EL (cell line): ENCODE measurements at places on chromosomes 3 and 15.
A peak's percentile ranks its signal among the peaks of the same experiment; 100 is the strongest.

DNA sequence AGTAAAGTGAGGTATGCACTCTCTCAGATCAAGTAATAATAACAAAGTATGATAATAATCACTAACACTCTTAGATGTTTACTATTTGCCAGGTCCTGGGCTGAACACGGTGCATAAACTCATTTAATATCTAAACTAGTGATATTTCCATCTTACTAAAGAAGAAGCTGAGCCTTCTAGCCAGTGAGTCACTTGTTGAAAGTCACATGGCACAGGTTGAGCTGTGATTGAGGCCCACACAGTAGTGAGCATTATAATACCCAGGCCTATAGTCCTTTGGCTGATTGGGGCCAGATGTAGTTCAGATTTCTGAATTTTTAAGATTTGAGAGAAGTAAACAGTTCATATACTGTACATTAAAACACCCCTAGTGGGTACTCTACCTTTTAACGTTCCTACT, 93.2 kb upstream of the CCDC80 start:
- DNase-seq, result peak; percentile 13

GRCh38 chr3:45693941-45694521, 4.8 kb downstream of the SACM1L start:
- no peak for DNase-seq

GRCh38 chr3:14507757-14508504, 32.2 kb downstream of the GRIP2 start:
- no peak for DNase-seq

GRCh38 chr3:170539897-170540296, 46.0 kb downstream of the SLC7A14 start:
- DNase-seq, result no peak

DNA sequence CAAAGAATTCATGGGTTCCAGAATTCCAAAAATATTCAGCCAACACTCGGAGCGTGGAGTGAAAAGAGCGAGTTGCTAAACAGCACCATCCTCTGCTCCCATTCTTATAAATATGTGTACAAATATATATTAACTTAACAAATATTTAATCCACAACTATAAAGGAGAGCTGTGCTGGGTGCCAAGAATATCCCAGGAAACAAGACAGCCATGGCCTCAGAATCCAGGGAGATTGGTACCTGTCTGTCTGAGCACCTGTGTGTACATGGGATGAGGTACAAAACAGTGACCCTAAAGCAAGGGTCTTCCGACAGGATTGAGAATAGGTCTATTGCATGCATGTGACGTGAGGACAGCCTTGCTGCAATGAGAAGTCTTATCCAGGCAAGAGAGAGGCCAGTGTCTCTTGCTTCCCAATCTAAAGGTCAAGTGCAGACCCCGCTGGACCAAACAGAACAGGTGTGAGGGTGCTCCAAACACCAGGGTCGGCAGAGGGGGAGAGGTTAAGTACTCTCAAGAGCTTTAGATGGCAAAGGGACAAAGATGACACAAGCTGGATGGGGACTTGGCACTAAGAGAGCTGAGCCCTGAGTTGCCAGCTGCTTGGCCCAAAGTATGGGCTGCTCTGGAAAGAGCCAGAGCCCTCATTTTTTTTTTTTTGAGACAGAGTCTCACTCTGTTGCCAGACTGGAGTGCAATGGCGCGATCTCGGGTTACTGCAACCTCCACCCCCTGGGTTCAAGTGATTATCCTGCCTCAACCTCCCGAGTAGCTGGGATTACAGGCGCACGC, 36.2 kb downstream of the HOMER2 start:
- no peak for DNase-seq

DNA sequence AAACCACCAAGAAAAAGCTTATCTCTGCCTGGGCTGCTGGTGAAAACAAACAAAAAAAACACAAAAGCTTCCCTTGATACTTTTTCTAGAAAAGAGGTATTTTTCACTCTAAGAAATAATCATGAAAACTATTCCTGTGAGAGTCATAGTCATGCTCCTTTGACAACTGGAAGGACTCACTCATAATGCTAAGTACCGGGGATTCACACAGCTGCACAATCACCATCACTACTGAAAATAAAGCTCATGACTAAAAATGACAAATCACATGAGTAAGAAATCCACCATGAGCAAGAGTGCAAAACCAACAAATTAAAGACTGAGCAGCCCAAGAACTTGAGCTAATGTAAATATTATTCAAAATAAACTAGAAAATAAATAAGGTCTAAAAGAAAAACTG, 10.6 kb upstream of the POU1F1 start:
- peak; percentile 26 for DNase-seq

DNA sequence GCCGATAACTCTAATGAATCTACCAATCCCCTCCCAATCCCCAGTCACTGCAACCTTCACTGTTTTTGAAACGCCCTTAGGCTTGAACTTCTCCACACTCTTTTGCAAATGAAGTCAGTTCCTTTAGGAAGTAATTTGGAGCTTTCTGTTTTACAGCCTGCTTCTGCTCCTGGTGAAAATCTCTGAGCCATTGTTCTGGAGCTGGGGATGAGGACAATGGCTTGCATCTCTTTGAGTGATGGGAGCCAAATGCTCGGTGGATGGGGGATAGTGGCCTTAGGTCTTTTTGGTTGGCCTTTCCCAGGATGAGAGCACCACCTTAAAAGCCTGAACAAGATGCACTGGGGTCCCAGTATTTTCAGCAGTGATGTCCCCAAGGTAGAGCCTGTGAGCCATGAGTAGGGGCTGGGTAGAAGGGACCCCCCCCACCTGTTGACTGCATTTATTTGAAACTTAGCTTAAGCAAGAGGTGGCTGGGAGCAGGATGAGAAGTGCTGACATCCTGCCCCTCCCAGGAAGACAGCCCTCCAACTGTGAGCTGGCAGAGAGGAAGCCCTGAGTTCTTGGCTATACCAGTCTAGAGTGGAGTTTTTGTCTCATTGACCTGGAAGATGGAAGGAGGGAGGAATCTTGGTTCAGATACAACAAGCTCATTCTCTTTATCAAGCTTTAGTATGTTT, 7.6 kb upstream of the MYO5C start:
- DNase-seq, result no peak

GRCh38 chr15:80456517-80457492, 52.6 kb downstream of the ARNT2 start:
- DNase-seq, result peak; percentile 23

GRCh38 chr3:157572559-157573270, 69.5 kb upstream of the VEPH1 start:
- DNase-seq, result peak; percentile 68

GRCh38 chr3:177482048-177482691, 284.9 kb upstream of the TBL1XR1 start:
- no peak for DNase-seq

DNA sequence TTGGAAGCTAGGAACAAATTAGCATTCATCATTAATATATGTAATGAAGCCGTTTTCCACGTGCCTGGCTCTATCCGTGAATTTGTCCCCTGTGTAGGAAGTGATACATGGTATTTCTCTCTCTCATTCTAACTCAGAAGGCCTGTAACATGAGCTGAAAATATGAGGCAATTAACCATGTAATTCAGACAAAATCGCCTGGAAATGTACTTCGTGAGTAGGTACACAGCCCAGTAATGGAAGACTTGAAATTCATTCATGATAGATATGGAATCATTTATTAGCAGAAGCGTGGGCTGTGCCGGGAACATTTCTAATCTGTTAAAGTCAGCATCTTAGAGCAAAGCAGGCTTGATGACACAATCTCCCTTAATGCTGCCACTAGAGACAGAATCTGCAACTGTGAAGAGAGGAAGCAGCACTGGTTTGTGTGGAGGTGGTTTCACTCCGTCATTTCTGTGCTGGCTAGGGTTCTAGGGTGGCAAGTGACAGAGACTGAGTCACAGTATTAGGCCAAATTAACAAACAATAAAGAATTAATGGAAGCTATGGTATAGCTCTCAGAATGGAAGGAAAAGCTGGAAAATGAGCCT, 225.0 kb upstream of the PROK2 start:
- DNase-seq, result no peak

DNA sequence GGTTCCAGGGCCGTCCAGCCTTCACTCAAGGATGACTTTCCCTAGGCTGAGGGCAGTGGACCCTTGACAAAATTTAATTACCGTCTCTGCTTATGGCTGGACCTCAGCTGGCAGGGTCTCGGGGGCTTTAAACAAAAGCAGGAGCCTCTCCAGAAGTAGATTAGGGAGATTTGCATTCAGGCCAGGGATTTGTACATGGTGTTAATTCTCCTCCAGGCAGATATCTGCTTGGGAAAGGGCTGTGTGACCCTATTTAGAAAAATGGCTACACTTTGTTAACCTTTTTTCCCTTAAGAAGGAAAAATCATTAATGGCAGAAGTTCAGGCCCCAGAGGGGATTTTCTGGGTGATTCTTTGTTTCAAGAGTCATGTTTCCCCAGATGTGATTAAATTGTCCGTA, 329.1 kb upstream of the C2CD4B start:
- no peak for DNase-seq

DNA sequence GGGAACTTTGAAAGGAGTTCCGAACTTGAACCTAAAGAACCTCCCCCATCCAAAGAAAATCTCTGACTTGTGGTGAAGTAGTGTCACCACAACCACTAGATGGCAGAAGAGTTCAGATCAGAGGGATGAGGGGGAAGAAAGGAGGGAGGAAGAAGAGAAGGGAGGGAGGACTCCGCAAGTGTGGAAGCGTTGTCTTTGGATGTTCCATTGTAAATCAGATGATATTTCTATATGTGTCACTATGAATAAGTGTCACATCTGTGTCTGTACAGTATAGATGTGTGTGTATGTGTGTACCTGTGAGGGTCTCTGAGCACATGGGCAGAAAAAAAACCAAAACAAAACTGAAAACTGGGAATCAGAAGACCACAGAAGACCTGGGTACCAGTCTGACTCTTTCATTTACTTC, 16.9 kb downstream of the SLC24A1 start:
- DNase-seq, result peak; percentile 75

DNA sequence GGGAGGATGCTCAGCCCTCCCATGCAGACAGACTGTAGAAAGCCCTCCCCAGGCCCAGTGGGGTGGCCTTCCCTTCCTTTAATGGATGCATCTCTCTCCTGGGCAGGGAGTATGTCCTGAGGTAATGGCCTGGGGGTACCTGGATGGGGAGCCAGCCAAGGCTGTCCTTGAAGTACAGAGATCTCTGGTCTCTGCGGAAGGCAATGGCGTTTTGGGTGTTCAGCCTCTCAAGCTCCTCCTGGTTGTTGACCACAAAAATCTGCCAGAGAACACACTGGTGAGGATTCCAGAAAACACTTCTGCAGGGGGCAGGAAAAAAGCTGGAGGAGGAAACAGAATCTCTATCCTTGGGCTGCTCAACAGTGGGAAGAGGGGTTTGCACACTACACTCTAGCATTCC, 28.9 kb downstream of the EAF1 start:
- no peak for DNase-seq

GRCh38 chr3:38049358-38050126, 10.5 kb downstream of the DLEC1 start:
- no peak for DNase-seq

GRCh38 chr3:194246709-194247349, 104.3 kb downstream of the CPN2 start:
- no peak for DNase-seq

DNA sequence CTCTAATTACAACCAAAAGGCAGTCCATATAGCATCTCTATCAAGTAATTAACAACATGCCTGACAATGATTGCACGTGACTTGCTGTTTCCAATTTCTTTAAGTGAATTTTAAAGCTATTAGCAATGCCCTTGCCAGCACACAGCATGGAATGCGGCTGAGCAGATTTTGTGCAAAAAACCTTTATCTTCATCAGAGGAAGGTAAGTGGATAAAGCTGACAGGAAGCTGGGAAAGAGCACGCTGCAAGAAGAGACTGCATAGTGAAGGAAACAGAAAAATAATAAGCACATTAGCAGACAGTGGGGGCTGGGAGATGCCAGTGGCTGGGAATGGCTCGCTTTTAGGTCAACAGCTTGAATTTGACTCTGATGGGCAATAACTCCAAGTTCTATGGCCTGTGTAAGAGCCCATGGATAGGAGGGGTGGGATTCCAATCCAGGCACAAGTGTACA, 138.8 kb downstream of the PDZRN3 start:
- DNase-seq, result no peak

- peak; percentile 41 for DNase-seq
Measured at GRCh38 chr3:61563313-61564271, 2.2 kb downstream of the PTPRG start.

GRCh38 chr15:85693277-85693676, 101.4 kb downstream of the KLHL25 start:
- no peak for DNase-seq

- peak; percentile 21 for DNase-seq
Measured at GRCh38 chr3:43290956-43291355, 4.6 kb downstream of the SNRK start.
